Activated naive CD4-positive, alpha-beta T cell treated with anti-CD3 and anti-CD28 coated beads, Interleukin-2, amount 10 ng/mL, durations not matched to agents 7 days and 5 days (primary cell): ENCODE measurements at places on chromosomes 5 and 9.

DNA sequence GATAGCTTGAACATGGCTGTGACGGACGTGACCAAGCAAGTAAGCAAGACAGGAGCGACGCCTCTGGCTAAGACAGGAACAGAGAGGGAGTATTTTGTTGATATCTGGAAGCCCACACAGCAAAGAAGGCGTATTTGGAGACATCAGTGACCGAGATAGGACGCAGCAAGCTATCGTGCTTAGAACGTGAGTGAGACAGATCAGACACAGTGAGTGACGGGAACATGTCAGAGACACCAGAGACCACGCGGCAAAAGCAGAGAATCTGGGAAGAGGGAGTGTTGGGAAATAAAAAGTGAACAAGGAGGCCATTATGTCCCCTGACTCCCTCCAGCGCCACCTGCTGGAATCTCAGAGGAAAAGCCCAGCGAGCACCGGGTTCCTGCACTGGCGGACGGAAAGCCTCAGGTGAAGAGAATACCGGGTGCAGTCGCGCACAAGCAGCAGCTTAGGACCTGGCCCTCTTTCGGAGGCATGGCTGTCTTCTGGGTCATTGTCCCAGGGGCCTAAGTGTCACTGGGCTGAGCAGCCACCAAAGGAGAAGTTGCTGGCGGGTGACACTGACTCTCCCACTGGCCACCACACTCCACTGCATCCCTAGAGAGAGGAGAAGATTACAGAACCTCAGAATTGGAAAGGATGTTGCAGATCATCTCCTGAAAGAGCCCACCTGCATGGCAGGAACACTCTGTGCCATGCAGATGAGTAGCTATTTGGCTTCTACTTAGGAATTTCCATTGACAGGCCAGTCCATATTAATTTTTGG, 99.1 kb downstream of the FBXO38 start:
- no peak overlapping the region for H3K27ac ChIP-seq
- DNase-seq, result peak; percentile 74
- H3K27me3 ChIP-seq, result peaks cover 22% of the 10 kb centered on the region
- H3K36me3 ChIP-seq, result no peaks in the 10 kb centered on the region
- H3K4me1 ChIP-seq, result no peaks in the 10 kb centered on the region

GRCh38 chr5:159309689-159310433, 20.4 kb downstream of the IL12B start:
- H3K4me3 ChIP-seq, result no peak overlapping the region
- H3K27me3 ChIP-seq, result peaks cover 66% of the 10 kb centered on the region
- no peak overlapping the region for H3K27ac ChIP-seq
- DNase-seq, result no peak
- H3K4me1 ChIP-seq, result peaks cover 14% of the 10 kb centered on the region

GRCh38 chr9:130642926-130643325, 21.5 kb upstream of the PRDM12 start:
- H3K27ac ChIP-seq, result no peak overlapping the region
- H3K4me3 ChIP-seq, result no peak overlapping the region
- no peaks in the 10 kb centered on the region for H3K4me1 ChIP-seq
- DNase-seq, result no peak

DNA sequence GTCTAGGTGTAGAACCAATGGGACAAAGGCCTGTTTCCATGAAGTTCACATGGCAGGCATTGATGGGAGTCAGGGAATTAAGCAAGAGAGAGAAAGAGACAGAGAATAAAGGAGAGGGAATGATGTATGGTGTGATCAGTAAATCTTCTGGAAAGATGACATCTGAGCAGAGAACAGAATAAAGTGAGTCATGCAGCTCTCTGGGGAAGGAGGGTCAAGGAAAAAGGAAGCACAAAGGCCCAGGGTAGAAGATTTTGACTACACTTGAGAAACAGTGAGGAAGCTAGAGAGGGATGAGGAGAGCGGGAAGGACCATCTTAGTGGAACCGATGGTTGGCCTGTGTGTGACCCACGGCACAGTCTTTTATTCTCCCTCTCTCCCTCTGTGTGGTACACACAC, 425.9 kb downstream of the SPOCK1 start:
- no peak overlapping the region for H3K27ac ChIP-seq
- H3K4me1 ChIP-seq, result no peaks in the 10 kb centered on the region
- no peak for DNase-seq
- no peaks in the 10 kb centered on the region for H3K27me3 ChIP-seq
- no peaks in the 10 kb centered on the region for H3K36me3 ChIP-seq
